ENCODE measurements at places on chromosomes 2 and 18.

GRCh38 chr2:19505-19904 is 26.8 kb downstream of the FAM110C start:
- no peak for DNase-seq

GRCh38 chr2:100924520-100925451 is 77.3 kb upstream of the RPL31 start:
- DNase-seq: no peak

DNA sequence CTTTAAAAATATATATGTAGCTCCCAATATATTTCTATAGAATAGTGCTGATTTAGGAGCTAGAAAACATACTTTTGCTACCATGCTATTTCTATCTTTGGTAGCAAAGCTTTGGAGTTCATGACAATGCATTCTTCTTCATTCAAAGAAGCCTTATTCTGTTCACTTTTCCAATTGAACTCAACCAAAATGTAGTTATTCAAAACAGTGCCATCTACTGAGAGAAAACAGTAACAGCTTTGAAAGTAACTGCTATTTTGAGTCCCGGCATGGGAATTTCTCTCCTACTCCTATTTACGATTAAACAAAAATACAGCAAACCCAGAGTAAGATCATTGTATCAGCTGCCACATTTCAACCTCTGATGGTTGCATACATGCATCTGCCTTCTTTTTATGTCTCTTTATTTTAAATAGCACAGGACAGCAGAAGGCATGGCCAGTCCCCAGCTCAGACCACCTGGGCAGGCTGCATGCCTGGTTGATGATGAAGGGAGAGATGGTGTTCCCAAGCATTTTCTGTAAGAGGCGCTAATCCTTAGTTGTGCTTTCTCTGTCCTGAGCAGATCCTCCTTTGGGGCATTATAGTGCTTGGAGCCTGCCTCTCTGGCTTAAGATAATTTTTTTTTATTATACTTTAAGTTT is 69.7 kb upstream of the SULT1C3 start:
- DNase-seq: no peak

DNA sequence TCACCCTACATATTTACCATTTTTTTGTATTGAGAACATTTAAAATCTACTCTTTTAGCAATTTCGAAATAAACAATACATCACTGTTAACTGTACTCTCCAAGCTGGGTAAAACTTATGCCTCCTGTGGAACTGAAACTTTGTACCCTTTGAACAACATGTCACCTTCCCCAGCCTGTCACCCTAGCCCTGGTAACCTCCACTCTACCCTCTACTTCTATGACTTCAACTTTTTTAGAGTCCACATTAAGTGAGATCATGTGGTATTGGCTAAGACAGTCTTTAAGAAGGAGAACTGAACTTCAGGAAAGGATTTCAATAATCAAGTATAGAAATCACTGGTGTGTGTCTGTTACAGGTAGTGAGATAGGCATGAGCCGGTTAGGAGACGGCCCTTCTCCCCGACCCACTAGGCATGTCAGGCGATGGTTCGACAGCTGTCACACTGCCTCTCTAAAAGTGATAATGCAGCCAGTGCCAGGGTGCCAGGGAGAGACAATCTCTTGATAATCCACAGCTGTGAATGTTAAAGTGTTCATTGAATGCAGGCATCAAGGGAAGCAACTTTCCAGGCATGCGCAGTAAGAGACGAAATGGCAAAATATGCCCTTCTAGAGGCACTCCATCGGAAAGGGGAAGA is 74.6 kb upstream of the RNF152 start:
- DNase-seq: no peak

DNA sequence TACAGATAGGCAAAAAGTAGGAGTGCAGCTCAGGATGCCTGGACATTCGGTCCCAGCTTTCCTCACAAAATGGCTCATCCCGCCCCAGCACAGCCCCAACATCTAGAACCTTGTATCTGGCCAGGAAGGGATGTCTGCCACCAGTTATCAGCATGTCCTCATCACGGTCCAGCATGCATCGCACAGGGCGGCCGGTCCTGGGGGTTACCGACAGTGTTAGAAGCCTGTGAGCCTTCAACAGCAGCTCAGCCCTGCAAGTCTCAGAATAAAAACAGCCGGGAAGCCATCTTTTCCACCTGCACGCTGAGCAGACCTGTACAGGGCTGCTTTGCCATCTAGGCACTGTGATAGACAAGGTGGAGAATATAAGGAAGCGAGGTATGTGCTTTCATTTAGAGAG is 49.2 kb downstream of the XDH start:
- no peak for DNase-seq

DNA sequence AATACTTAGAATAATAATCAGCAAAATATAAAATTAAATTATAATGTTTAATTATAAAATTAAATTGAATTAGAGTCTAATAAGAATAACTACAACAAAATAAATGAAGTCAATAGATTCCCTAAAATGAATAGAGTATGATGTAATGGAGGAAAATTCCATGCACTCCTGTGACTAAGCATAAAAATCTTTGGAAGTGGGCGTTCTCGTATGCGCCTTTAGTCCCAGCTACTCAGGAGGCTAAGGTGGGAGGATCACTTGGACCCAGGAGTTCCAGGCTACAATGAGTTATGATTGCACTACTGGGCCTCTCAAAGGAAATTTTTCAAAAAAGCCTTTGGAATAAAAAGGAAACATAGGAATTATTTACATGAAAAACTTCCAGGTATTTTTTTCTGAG is 955.4 kb upstream of the POU3F3 start:
- DNase-seq: no peak

DNA sequence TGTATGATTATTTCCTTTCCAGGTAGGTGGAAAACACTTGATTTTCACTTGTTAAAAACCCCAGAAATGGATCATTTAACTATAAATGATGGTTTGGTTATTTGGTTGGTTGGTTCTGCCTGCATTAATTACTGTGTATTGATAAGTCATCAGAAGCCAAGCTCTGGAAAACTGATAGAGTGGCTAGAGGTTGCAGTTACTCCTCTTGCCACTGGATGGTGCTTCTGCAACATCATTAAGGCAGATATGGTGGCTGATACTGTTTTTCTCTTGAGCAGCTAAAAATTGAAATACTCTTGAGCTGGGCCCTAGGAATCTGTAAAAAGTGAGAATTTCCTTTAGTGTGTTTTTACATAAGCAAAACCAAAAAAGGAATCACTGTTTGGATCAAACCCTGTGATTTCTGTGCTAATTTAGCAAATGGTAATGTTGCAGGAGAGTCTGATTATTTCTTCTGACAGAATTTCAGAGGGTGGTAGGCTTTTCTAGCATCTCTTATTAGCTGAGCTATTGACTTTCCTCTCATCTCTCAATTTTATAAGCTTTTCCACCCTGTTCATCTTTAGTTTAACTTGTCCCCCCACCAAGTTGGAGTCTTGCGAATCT is 54.3 kb downstream of the RAB10 start:
- no peak for DNase-seq

DNA sequence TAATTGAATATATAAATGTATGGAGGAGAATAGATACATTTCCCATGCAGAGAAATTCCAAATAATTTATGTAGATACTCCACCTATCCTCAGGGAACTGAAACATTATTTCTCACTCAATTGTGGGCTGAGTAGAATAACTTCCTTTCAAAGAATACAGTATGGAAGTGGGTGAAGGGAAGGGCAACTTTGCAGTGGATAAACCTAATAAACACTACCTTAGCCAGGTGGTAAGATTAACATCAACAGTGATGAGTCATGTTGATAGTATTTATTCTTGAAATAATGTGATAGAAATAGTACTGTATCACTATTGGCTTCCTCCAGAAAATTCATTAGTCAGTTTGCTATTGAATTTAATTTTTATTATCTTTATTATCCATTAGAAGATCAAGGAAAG is 716.4 kb upstream of the CHAC2 start:
- DNase-seq: no peak

GRCh38 chr2:189685540-189686229 is 11.2 kb downstream of the ANKAR start:
- DNase-seq: no peak

GRCh38 chr18:40925071-40925541 is 1029.9 kb upstream of the PIK3C3 start:
- no peak for DNase-seq

- peak; percentile 77 for DNase-seq
Measured at GRCh38 chr2:74919827-74920226, 38.6 kb upstream of the POLE4 start.

DNA sequence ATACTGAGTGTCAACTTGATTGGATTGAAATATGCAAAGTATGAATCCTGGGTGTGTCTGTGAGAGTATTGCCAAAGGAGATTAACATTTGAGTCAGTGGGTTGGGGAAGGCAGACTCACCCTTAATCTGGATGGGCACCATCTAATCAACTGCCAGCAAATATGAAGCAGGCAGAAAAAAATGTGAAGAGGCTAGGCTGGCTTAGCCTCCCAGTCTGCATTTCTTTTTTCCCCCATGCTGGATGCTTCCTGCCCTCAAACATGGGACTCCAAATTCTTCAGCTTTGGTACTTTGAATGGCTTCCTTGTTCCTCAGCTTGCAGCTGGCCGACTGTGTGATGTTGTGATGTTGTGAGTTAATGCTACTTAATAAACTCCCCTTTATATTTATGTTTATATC is 577.4 kb downstream of the CPS1 start:
- no peak for DNase-seq

DNA sequence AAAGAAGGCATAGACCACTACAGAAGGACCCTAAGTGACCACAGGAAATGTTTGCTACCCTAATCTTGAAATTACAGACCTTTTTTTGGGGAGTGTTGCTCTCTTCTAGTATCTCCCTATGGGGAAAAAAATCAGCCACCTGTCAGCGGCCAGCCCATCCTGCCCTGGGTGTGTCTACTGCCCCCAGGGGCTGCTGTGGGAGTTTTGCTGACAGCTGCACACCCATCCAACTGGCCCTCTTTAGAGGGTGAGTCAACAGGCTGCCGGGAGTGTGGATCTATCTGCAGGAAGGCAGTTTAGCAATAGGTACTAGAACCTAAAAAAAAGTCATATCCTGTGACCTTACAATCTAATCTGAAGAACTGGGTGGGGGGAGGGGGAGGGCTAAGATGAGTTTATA is 796 bp upstream of the DYSF start:
- no peak for DNase-seq

- no peak for DNase-seq
Measured at GRCh38 chr2:100334929-100335328, 12.6 kb upstream of the LONRF2 start.

DNA sequence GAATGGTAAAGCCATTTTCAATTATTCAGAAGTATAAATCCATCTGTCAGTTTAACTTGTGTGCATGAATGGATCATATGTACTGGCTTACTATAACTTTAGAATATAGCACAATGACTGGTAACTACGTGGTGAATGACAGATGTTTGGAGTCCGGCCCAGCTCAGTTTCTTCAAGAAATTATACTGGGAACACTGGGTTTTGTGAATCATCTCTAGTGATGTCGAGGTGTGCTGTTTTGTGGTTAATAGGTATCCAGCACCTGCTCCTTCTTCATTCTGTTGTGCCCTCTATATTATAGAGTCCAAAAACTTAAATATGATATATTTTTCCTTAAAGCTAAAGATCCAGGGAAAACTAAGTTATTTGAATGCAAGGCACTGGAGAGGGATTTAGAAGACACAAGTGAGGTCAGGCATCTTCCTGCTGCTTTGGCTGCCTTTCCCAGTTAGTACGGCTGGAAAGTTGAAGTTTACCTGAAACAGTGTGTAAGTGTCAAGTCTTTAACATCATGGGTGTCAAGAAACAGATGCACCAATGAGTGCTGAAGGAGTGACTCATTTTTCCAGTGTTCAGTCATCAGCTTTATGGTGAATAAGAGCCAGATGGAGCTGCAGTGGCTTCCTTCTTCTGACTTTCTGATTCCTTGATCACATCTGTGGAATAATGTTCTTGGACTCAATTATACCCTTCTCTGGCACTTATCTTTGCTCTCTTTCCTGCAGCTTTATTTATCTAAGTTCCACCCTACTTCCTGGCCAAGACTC is 1079.5 kb upstream of the CELF4 start:
- DNase-seq: no peak

DNA sequence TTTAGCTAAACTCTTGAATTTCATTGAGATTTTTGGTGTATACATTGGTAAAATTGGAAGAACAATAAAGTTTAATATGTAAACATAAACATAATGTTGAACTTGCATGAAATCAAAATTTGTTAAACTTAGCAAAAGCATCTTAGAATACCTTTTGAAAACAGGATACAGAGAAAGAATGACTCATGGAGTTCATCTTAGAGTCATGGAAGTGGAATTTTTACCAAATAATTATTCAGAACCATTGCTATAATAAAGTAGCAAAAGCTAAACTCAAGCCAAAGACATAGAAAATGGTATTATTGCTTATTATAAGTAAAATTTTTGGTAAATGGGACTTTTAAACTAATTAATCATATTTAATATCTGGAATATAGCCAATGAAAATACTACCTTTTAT is 841.6 kb upstream of the SLC39A10 start:
- DNase-seq: no peak

- DNase-seq: no peak
Measured at GRCh38 chr2:154228566-154229280, 357.0 kb downstream of the GALNT13 start.

DNA sequence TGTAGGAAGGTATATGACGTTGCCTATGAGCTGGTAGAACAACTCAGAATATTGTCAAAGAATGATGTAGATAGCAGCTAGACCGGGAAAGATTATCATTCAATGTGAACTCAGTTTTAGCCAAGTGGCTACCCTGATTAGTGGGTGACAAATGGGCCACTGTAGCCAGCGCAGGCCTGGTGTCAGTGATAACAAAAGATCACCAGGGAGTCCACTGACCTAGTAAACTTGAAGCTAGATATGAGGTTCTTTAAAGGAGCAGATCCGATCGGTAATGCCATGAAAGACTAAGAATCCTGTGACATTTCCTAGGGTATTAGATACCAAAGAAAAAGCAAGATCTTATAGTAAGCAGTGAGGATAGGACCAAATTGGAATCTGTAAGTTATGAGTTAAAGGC is 180.9 kb downstream of the GCA start:
- no peak for DNase-seq
